ENCODE measurements at places on chromosomes 12 and 14.

DNA sequence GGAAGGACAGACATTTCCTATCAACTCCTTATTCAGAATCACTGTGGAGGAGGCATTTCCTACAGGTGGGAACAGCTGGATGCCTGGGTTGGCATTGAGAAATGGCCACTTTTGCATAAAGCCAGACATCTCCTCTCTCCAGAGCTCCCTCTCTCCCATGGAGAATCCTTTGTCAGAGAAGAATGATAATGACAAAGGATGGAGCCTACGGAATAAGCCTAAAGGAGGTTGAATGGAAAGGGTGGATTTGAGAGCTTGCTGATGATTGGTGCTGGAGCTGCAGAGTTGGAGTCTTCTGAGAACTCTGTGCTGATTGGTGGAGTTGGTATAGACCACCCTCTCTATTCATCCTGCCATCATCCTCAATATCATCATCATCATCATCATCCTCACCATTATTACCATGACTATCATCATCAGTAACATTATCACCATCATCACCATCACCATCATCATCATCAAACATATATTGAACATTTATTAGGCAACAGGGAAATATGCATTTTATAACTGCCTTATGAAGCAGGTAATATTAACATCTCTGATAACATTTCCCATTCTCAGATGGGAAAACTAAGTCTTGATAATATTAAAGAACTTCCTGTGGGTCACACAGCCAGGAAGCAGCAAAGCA lies 89.2 kb upstream of the HSPB8 start:
- DNase-seq, result no peak

DNA sequence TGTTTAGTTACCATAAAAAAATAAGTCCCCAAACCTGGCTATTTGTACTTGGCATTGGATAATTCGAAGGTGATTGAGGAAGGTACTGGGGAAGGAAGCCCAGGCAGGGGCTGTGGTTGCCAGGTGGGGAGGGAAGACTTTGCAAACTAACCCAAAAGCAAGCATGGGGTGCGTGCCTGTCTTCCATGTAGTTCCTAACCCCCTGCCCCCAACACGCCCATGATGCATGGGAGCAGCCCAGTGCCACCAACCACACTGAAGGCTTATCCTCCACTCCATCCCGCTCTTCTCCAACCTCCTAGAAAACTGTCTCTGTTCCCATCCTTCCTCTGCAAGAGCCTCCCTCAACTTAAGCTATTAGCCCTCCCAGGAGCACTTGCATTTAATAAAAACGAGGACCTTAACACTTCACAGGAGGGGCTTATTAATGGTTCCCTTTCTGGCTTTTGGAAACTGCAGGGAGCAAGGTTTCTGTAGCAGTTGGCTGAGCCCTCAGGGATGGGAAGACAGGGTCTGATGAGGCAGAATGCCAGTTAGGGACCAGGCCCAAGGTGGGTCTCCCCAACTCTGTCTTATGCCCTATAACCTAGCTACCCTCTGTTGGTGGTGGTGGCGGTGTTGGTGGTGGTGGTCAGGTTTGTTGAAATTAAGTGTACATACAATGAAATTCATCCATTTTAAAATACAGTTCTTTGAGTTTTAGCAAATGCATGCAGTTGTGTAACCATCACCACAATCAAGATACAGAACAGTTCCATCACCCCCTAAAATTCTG lies 96.0 kb downstream of the ZFP36L1 start:
- DNase-seq, result no peak

- no peak for DNase-seq
Observed at GRCh38 chr14:100405760-100406455, 82.8 kb downstream of the SLC25A47 start.

- no peak for DNase-seq
Observed at GRCh38 chr12:94191023-94191422, 42.6 kb downstream of the PLXNC1 start.

- DNase-seq, result peak; percentile 56
Observed at GRCh38 chr12:57754411-57755193, at the start of gene MARCHF9. Gene MARCHF9, plus strand, starts transcription at chr12:57755103. Its CDS starts 426 bp downstream, at chr12:57755529.

- no peak for DNase-seq
Observed at GRCh38 chr12:130552483-130552996, 163.6 kb downstream of the RIMBP2 start.

- no peak for DNase-seq
Observed at GRCh38 chr12:41943671-41944070, 201.0 kb downstream of the GXYLT1 start.

DNA sequence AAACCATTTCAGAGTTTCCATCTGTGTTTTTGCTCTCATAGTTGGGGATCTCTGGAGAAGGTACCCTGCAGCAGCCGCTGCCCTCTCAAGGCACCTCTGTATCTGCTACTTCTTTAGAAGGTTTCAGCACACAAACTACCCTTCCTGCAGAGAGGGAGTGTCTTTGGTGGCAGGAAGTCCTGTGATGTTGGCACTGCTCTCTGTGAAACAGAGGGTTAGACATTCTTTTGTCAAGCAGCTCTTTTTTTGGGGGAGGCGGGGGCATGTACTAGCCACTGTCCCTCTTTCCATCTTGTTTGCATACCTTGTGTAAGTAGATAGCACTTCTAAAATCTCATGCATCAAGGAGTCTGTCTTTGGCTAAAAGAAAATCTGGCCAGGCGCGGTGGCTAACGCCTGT lies 352.6 kb downstream of the BMP4 start:
- DNase-seq, result no peak

DNA sequence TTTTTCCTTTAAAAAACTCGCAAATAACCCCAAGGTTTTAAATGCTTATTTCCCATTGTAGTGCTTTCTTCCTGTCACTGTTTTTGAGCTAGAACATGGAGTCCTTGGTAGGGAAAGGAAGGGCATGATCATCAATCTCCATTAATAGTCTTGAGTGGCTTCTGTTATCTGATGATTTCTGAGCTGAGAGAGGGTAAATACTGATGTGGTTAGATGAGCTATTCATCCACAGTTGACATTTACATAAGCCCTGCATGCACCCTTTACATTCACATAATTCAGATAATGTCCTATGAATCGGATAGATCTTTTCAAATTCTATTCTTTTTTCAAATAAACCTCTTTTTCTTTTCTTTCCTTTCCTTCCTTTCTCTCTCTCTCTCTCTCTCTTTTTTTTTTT lies 81.4 kb downstream of the NTN4 start:
- no peak for DNase-seq

GRCh38 chr14:68036202-68036601 lies 216.6 kb downstream of the RAD51B start:
- DNase-seq, result no peak

DNA sequence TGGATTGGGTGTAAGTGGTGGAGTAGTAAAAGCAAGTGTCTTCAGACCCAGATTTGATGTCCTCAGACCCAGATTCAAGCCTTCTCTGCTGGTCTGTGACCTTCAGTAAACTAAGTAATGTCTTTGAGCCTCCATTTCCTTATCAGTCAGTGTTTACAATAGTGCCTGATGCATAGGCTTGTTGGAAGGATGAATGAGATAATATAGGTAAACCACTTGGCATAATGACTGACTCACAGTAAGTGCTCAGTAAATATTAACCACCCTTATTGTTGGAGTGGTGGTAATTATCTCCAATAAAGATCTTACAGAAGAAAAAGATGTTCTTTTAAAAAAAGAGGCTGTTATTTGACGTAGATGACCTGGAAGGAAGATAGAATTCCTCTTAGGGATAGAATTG lies 86.2 kb downstream of the IGF1 start:
- no peak for DNase-seq

Data from central memory CD8-positive, alpha-beta T cell (primary cell).